Keratinocyte (primary cell): ENCODE measurements at places on chromosomes 1 and 21.

DNA sequence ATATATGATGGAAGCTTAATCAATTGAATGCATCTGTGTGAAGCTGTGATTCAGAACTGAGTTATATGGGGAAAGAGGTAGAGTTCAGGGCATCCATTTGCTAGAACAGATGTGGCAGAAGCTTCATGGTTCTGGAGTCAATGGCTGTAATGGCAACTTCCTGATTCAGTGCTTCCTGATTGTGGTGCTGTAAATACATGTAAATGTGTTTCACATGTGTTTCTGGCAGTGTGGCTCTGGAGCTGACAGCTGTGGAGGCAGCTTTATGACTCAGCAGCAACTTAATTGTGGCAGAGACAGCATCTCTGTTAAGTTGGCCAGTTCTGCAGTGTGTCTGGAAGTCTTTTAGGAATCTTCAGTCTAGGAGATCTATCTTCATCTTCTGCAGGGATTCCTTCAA is 226.6 kb upstream of the ZRANB2 start:
- no peak for DNase-seq

GRCh38 chr21:35237287-35237686 is 188.2 kb upstream of the RUNX1 start:
- DNase-seq = no peak

- no peak for DNase-seq
Measured at GRCh38 chr1:80066060-80066459, 1059.5 kb upstream of the ADGRL4 start.

DNA sequence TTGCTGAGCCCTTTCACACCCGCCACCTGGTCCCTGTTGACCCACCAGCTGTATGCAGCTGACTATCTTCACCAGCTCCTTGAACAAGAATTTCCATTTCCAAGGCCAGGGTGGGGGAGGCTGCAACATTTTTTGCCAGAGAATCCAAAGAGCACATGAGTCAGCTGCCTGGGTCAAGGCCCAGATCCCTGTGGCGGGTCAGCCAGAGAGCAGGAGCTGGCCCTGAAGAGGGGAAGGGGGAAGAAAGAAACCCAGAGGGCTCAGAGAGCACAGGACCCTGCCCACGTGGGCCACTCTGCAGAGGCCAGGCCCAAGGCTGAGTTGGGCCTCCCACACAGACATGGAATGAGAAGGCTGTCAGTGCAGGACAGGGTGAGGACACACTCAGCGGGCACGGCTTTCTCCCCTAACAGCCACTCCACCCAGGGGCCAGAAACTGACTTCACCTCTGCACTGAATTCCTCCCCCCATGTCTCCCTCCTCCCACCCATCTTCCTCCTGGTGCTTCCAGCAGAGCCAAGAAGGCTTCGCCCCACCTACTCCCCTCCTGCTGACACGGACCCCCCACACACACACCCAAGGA is 28.9 kb downstream of the S100A6 start:
- DNase-seq = no peak

DNA sequence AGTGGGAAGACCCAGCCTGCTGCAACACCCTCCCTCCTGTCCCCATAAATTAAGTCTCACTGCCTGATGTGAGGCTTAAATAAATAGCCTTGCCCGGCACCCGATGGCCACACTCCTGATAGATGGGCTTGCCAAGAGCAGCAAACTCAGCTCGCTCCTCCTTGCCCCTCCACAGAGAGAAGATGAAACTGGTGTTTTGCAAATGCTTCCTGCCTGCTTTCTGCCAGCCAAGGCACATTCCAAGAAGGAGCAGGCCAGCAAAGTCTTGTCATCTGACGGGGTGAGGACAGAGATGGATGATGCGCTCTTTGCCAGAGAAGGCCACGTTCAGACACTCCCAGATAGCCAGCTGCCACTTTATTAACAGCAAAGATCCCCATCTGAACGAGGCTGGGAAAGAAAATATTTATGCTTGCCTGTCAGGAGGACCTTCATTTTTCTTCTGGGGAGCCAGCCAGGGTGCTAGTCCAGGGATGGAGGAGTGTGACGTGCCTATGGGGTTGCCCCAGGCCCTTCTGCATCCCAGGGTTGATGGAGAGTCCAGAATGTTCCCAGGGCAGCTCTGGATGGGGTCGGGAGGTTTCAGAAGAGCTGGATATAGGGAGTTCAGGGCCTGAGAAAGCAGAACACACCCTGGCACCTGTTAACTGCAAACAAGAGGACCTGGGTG is 265.4 kb downstream of the FOXD2 start:
- DNase-seq = no peak

DNA sequence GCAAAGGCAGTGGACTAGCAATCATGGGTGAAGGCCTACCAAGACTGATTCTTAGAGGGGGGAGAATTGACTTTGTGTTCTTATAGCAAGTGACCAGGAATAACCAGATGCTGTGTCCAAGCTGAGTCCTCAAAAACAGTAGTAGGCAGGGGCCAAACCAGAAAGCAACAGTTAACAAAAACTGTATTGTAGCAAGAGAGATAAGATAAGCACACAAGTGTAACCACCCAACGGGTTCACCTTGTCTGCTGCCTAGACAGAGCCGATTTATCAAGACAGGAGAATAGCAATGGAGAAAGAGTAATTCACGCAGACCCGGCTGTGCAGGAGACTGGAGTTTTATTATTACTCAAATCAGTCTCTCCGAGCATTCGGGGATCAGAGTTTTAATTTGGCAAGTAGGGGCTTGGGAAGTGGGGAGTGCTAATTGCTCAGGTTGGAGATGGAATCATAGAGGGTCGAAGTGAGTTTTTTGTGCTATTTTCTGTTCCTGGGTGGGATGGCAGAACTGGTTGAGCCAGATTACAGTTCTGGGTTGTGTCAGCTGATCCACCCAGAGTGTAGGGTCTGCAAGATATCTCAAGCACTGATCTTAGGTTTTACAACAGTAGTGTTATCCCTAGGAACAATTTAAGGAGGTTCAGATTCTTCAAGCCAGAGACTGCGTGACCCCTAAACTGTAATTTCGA is 8.3 kb upstream of the CSRP1 start:
- no peak for DNase-seq

DNA sequence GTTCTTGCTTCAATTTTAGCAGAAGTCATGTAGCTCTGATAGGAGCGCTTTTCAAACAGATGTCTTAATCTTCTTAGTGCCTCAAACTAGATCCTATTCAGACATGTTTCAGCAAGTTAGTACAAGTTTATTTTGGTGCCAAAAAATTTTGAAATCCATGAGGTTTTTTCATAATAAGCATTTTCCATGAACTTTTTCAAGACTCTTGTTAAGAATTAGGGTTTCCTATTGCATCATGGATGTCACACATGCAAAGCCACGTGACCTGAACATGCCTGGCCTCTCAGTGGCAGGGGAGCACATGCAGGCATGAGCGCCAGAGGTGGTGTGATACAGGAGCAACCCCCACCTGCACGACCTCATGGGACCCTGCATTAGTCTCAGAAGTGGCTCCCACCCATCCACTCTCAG is 67.6 kb downstream of the POFUT2 start:
- no peak for DNase-seq

DNA sequence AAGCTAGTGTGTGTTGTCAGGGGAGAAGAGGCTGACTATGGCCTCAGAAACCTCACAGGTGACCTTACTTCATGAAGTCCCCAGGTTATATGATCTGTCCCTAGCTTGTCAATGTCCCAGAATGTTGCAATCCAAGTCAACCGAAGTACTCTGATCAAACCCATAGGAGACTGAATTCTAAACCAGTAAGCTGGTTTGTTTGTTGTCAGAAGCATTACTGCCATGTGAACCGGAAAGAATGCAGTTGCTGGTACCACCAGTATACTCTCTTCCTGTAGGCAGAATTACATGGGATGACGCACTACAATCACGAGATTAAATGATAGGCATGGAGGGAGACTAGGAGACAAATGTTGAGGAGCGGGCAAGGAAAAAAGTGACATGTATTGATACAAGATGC is 26.1 kb upstream of the MAN1A2 start:
- no peak for DNase-seq

DNA sequence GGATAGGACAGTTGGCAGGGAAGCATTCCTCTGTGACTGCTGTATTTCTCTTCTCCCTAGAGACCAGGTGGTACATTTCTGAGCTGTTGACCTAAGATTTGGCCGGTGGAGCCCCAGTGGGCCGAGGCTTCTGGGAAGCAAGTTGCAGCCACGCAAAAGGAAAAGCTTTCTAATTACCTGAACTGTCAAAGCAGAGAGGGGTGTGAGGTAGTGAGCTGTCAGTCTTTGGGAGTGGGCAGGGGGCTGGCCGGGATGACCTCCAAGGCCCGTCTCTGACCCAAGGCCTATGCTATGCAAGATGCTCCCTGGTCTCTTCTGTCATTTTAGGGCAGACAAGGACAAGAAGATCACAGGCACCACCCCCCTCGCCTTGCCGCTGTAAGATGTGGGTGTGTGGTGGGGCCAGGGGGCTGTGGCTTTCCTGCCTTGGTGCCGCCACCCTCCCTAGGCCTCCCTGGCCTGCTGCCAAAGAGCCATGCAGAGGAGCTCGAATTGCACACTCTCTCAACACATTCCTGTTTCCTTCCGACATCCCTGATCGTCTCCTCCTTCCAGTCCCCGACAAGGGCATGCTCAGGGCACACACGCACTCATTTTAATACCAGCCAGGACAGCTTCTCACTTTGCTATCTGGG is 7.7 kb downstream of the PADI1 start:
- no peak for DNase-seq

GRCh38 chr1:162562470-162562828 is 927 bp downstream of the UAP1 start:
- DNase-seq = no peak

DNA sequence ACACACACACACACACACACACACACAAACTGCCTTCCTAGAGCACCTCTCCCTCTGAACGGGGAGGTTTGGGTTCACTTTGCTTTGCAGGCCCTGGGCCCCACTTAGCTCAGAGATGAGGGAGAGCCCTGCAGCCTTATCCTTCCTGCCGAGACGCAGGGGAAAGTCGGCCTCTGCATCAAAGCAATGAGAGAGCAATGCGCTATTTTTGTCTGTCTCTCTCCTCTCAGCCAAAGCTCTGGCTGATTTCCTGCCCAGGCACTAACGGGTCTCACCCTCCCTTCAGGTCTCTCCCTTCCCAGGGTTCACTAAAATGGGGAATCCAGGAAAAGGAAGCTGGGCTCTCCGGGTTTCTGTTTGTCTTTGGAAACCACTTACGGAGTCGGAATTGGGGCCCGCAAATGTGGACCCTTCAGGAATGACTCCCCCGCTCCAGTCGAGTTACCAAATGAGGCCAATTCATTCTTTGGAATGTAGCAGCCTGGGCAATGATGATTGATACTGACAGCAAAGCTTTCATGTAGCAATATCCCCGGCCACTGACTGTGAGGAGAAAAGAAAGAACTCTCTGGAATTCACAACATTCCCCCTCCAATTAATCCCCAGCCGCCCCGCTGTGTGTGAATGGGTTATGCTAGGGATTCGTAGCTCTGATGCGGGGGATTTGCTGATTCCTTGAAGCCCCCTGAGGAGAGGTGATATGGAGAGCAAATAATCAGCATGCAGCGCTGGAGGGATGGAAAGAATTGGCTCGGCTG is 61.5 kb upstream of the WLS start:
- DNase-seq = no peak

- DNase-seq = no peak
Measured at GRCh38 chr1:210696709-210697108, 368.0 kb downstream of the HHAT start.

DNA sequence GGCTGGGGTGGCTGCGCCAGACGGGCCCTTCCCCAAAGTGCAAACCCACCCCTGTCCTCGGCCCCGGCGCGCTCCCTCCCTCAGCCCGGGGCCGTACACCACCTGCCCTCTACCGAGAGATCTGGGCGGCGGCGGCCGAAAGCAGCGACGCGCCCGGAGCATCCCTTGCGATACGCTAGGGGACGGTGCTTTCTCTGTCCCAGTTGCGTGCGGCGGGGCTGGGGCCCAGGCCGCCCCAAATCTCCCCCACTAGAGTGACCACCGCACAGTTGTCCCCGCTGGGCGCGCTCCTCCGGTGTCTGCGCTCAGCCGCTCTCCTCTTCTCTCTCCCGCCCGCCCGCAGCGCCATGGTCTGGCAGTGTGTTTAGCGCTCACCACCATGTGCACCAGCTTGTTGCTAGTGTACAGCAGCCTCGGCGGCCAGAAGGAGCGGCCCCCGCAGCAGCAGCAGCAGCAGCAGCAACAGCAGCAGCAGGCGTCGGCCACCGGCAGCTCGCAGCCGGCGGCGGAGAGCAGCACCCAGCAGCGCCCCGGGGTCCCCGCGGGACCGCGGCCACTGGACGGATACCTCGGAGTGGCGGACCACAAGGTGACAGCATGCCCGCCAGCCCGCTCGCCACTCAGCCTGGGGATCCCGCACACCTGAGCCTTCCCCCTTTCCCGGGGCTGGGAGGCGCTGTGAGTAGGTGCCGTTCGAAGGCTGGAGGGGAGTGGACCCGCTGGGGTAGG is 1.0 kb downstream of the ST6GALNAC5 start:
- no peak for DNase-seq

DNA sequence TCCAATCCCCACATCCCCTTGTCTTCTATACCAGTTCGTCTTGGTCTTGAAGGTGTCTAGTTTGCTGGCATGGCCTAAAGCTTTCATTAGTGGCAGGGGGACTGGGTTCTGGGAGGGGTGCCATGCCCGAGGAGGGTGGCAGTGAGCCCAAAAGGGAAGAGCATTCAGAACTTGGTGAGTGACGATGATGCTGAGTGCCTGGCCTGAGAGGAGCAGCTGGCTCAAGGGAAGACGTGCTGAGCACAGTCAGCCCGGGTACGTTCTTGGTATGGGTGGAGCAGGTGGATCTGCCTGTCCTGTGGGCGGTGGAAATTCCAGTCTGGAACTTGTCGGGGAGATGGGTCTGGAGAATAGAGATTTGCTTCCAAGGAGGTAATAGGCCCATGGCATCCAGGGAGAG is 4.6 kb downstream of the FDPS start:
- no peak for DNase-seq

GRCh38 chr1:64680599-64680998 is 64.3 kb upstream of the RAVER2 start:
- DNase-seq = no peak

DNA sequence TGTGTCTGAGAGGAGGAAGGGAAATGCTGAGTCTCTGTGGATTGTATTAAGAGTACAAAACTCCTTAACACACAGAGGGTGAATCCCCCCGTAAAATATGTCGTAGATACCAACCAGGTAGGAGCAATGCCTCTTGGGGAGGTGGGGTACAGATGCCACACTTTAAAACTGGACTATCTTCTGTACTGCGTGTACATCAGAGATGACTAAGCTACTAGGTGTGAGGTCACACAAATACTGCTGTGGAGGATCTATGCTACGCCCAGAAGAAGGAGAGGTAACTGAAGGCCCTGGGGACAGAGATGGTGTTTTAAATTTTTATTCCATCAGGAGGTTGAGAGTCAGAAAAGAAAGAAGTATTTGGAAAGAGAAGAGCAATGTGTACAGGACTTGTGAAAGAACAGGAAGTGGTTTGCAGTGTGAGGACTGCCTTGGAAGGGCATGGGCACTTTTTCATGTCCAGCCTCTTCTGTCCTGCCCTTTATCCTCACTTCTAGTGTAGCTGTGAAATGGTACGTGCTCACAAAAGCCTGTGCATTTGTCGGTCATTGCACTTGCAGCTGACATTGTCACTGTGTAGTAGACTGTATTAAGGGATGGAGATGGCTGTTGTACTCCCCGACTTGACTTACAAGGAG is 287.8 kb upstream of the CHRM3 start:
- no peak for DNase-seq

- no peak for DNase-seq
Measured at GRCh38 chr1:228735871-228736586, 750 bp downstream of the RHOU start.
